ENCODE measurements at places on chromosomes 1 and 21.

GRCh38 chr1:193763266-193763665, 576.9 kb upstream of the B3GALT2 start:
- no peak for DNase-seq

- no peak for DNase-seq
Observed at GRCh38 chr1:17594026-17594425, 54.5 kb downstream of the ARHGEF10L start.

DNA sequence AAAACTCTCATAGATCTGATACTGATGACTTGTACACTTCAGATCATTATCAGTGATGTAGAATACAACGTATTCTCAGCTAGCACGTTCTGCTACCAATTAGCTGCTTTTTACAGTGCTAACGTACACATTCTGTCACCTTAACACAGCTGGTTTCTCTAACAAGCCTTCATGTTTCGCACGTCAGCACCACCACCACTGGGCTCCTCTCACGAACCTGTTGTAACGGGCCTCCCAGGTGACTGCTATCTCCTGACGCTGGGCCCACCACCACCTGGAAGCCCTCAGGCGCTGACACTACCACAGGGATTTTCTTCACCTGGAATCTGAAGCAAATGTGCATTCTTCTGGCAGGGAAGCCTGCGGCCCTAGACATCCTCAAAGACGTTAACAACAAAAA, 19.8 kb downstream of the TOMM20 start:
- no peak for DNase-seq

GRCh38 chr1:34549199-34549598, 205.6 kb upstream of the GJB5 start:
- DNase-seq = peak; percentile 32

DNA sequence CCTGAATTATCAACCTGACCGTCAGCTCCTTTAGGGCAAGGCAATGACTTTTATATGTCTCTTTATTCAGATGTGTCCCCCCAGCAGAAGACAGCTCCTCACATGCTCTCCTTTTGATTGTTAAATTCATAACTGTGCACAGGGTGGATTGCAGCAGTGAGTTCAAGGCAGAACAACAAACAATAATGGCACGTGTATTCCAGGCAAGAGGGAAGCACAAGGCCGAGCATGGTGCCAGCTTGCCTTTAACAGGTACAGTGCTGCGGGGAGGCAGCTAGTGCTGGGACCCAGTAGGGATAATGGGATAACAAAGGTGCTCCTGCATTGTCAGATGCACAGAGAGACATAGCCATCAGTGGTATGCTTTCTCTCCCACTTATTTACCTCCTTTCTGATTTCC, 248.4 kb downstream of the RHOU start:
- DNase-seq = no peak

- DNase-seq = no peak
Observed at GRCh38 chr1:45478121-45478814, 12.7 kb downstream of the TESK2 start.

DNA sequence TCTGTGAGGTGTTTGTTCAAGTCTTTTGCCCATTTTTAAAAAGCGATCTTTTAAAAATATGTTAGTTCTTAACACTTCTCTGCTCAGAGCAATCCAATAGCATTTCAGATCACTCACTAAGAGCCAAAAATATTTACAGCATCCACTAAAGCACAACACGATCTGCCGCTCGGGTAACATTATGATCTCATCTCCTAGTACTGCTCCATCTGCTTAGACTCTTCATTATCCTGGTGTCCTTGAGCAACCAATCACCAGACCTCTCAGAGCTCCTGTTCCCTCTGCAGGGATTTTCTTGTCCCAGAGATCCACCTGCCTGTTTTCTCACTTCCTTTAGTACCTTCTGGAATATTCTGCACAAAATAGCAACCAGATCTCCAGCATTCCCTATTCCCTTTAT, 235.3 kb upstream of the ESRRG start:
- DNase-seq = no peak

- DNase-seq = no peak
Observed at GRCh38 chr1:215479567-215479966, 87.5 kb upstream of the KCTD3 start.

DNA sequence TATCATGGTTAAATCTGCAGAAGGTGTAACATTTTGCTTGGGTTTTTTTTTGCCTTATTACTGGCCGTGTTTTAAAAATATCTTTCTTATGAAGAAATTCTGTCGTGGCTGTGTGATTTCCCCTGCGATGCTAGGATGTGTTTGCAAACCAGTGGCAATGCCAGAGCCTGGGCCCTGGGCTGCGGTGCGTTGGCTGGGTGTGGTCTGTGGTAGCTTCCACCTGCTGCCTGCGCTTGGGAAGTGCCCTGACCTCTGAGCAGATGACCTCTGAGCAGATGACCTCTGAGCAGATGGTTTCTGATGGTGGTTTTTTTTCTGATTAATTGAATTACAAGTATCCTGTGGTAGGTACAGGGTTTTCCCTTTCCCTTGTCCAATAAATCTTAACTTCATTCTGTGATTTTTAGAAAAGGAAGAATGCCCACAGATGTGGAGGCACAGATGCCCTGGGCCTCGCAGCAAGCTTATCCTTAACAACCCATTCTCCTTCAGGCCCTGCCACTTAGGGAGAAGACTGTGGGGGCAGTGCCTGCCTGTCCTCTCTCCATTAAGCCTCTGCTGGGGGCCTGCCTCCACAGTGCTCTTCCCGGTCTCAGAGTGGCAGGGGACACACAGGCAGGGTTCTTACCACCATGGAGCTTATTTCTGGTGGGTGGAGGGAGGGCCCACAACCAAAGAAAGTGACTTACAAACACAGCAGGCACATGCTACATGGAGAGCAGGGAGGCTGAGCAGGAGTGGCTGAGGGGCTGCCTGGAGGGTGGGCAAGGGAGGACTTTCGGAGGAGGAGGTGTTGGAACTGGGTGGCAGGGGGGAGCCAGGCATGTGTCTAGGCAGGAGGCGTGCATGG, 81.7 kb downstream of the PCBP3 start:
- no peak for DNase-seq

DNA sequence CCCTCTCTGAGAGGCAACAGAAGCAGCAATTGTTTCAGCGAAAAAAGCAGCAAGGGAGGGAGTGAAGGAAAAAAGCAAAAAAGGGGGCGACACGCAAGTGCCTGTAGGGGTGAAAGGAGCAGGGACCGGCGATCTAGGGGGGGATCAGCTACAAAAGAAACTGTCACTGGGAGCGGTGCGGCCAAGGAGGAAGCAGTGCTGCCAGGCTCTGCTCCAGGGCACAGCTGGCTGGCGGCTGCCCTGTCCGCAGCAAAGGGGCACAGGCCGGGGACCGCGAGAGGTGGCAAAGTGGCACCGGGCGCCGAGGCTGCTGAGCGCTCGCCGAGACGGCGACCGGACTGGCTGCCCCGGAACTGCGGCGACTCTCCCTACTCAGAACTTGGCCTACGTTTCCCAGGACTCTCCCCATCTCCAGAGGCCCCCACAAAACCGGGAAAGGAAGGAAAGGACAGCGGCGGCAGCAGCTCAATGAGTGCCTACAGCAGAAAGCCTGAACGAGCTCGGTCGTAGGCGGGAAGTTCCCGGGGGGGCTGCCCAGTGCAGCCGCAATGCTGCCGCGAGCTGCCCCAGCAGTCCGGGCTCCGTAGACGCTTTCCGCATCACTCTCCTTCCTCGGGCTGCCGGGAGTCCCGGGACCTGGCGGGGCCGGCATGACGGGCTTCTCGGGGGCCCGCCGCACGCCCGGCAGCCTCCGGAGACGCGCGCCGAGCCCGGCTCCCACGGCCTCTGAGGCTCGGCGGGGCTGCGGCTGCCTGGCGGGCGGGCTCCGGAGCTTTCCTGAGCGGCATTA, 1.0 kb upstream of the CDKN2C start:
- peak; percentile 47 for DNase-seq

GRCh38 chr21:33427051-33427450, 23.8 kb downstream of the IFNGR2 start:
- DNase-seq = no peak

DNA sequence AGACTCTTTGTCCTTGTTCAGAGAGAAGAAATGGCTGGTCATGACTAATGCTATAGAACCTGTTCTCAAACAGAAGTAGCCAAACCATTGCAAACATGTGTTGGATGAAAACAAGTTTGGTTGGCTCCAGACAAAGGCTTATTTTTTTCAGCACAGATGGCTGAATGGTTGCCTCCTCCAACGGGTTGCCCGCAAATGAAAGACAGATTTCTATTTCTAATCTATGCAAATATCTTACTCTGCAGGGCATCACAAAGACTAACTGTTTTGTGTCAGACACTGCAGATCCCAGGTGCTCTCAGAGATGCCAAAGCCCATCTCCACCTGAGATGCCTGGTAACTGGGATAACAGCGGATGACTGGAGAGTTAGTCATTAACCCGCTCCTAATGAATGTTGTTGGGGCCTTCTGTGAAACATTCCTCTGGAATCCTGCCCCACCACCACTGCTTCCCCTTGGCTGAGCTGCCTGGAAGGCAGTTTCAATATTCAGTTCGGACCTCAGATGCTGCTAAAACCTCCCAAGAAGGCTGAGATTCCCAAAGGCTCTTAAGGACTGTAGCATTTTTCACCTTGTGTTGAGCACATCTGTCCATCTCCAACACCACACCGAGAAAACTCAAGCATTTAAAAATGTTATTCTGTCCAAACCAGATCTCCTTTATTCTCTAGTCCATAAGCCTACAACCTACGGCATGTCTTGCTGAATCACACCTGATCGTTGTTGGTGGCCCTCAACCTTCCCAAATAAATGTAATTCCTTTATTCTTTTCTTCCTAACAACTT, 104.4 kb downstream of the PTPN14 start:
- peak; percentile 10 for DNase-seq

- no peak for DNase-seq
Observed at GRCh38 chr1:169072945-169073725, 33.4 kb upstream of the ATP1B1 start.

DNA sequence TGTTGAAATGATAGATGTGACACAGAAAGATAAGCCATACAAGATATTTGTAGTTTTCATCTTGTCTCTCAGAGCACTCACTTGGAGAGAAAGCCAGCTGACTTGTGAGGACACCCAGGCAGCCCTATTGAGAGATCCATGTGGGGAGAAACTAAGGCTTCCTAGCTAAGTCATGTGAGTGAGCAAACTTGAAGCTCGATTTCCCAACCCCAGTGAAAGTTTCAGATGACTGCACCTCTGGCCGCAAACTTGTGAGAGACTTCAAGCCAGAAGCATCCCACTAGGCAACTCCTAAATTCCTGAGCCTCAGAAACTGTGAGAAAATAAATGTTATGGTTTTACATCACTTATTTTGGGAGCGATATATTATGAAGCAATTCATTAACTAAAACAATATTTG, 832.3 kb downstream of the LTN1 start:
- no peak for DNase-seq

DNA sequence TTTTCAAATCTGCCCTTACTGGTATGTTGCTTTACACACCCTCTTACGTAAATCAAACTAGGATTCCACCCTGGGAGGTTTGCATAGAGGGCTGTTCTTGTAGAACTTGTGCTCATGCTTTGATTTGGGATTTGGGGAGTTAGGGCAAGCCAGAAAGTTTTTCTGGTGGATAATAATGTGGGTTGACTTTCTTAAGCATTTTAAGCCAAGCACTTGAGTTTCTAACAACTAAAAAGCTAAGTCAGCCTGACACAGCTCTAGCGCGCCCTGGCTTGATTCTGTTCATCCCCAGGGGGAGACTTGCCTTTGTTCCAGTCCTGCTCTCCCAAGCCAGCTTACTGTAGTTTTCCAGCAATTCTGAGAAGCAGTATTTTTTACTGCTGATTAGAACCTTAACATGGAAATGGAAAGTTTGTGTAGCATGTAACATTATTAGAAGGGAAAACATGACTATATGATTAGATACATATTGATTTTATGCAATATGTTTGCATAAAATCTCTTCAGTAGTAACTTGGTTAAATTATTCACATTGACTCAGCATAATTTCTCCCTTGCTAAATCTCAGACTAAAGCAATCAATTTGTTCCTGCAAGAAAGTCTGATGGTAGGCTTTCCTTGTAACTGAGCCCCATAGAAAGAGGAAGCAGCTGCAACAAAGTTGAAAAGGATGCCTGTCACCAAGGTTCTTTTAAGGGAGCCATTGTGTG, 11.0 kb upstream of the PGD start:
- DNase-seq = no peak

GRCh38 chr1:153070243-153070642, 1.2 kb downstream of the SPRR2B start:
- DNase-seq = no peak

DNA sequence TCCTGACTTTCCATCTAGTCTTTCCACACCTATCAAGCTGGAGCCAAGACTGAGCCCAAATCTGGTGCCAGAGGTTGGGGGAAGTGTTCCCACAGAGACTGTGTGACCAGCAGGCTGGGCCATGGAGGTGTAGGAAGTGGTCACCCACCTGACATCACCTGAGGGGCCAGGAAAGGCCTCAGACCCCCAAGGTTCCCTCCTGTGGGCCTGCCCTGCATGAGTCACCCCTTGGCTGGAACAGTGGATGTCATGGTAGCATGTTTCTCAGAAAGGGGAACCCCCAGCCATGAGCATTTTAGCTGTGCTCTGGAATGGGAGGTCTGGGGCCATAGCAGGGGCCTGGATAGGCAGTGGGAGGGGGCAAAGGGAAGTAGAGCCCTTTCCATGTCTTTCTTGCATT, 5.7 kb upstream of the TNFRSF8 start:
- no peak for DNase-seq

- no peak for DNase-seq
Observed at GRCh38 chr21:29557931-29558725, 259.4 kb downstream of the BACH1 start.

All from nephron progenitor cell (in vitro differentiated cells).